ENCODE measurements at places on chromosomes 12 and 14.

GRCh38 chr12:125185740-125186470, 120.7 kb downstream of the AACS start:
- peak; percentile 4 for DNase-seq

GRCh38 chr14:19930617-19931016, at the start of gene OR4K1:
Gene OR4K1, plus strand, starts transcription at chr14:19930917. Its CDS starts 4,750 bp downstream, at chr14:19935667.
- no peak for DNase-seq

DNA sequence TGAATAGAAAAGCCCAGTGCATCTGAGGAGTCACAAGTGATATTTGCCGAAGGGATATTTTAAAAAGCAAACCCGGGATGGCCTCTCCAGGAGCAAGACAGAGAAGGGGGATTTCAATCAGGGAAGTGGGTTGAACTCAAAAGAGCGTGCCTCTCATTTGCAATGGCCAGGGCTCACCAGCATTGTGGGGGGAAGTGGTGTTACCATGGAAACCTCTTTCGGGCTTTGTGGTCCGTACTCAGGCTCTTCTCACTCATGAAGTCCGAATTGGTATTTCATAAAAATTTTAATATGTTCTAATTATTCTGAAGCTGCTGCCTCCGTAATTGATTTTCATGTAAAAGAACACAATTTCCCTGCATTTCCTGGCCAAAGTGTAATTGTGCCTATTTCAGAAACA, 79.8 kb downstream of the SLC15A4 start:
- DNase-seq: no peak

DNA sequence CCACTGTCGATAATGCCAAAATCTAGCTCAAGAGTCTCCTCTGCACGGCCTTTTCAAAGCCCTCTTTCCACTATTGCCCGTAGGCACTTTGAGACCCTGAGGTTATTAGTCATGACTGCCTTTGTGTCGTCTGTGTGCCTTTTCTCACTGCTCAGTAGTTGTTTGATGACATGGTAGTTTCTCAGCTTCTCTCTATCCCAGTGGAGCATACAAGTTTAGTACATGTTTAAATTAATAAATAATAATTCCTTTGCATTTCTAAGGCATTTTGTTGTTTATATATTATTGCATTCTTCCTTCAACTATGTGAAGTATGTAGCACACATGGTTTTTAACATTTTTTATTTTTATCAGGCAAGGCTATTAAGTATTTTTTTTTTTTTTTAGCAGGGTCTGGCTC, 458.1 kb downstream of the PCNX1 start:
- DNase-seq: no peak

- DNase-seq: no peak
These were observed 46.9 kb upstream of the FLRT2 start for GRCh38 chr14:85483037-85483436.

DNA sequence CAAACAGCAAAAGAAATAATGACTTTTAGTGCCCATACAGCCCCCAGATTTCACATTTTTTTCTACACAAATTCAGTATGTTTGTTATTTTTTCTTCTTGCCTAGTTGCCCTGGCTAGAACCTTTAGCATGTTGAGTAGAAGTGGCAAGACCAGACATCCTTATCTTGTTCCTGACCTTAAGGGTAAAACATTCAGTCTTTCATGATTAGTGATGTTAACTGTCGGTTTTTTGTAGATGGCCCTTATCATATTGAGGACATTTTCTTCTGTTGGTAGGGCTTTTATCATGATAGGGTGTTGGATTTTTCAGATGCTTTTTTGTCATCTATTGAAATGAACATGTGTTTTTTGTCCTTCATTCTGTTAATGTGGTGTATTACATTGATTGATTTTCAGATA, 17.1 kb downstream of the IRAK3 start:
- no peak for DNase-seq

GRCh38 chr12:75881920-75882319, 149.7 kb downstream of the PHLDA1 start:
- no peak for DNase-seq

DNA sequence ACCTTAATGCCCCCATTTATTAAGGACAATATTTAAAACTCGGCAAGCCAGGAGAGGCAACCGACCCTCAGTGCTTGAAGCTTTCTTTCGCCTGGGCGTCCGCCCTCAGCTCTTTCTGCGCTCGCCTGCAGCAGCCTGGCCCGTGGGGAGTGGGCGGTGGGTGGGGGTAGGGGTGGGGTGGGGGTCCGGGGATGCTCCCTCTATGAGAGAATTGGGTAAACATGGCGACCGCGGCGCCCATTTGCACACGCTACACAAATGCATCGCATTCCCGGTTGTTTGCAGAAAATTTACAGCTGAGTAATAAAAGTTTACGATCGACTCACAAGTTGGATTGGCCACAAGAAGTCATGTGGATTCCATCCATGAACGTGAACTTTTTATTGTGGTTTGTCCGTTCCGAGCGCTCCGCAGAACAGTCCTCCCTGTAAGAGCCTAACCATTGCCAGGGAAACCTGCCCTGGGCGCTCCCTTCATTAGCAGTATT, 7.7 kb downstream of the HOXC8 start:
- DNase-seq: no peak

GRCh38 chr14:36518586-36519430, 1.2 kb downstream of the NKX2-1 start:
- DNase-seq: no peak

DNA sequence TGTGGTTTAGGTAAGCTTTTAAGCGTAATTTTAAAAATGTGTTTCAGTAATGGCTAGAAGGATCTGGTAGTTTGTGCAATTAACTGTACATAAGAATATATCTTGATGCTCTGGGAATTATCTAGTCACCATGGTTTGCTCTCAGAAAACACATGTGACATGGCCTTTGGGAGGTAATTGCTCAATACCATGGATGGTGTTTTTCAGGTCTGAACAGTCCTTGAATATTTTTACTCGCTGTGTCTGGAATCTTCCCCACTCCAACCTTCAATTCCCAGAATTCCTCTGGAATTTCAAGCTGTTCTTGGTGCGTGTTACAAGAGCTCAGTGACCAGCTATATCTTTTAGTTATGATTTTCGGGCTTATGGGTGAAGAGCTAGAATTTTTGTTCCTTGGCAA, 85.3 kb downstream of the DAAM1 start:
- no peak for DNase-seq

- no peak for DNase-seq
These were observed 139.0 kb downstream of the SYNE2 start for GRCh38 chr14:63991833-63992232.

DNA sequence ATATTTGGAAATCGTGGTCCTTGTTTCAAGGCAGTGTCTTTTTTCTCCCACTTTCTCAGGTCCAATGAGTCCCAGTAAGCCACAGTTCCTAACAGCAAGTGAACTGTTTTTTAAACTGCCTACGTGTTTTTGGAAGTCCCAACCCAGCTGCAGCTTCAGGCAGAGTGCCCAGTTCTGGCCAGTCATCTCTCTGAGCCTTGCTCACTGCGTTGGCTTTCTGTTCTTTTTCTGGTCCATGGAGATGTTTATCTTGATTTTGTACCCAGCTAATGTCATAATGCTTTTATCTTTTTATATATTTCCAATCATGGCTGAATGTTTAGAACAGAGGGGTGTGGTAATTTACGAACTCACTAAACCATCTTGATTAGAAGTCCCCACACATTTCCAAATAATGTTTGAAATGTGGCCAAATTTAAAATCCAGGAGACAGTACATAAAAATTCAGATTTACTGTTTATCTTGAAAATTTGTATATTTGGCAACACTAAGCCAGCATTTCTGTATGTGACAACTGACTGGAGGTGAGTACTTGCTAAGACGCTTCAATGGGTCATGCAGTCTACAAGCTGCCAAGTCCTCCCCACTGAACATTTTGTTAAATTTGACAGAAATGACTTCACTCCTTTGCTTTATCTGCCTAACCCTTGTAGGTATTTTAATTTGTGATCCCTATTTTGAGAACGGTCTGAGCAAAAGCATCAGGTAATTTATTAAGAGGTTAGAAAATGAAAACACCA, 46.1 kb upstream of the OTOGL start:
- DNase-seq: no peak

GRCh38 chr14:73888971-73889370, 2.3 kb downstream of the ZNF410 start:
- DNase-seq: no peak

- DNase-seq: no peak
These were observed 9.8 kb downstream of the OR6J1 start for GRCh38 chr14:22634233-22634900.

DNA sequence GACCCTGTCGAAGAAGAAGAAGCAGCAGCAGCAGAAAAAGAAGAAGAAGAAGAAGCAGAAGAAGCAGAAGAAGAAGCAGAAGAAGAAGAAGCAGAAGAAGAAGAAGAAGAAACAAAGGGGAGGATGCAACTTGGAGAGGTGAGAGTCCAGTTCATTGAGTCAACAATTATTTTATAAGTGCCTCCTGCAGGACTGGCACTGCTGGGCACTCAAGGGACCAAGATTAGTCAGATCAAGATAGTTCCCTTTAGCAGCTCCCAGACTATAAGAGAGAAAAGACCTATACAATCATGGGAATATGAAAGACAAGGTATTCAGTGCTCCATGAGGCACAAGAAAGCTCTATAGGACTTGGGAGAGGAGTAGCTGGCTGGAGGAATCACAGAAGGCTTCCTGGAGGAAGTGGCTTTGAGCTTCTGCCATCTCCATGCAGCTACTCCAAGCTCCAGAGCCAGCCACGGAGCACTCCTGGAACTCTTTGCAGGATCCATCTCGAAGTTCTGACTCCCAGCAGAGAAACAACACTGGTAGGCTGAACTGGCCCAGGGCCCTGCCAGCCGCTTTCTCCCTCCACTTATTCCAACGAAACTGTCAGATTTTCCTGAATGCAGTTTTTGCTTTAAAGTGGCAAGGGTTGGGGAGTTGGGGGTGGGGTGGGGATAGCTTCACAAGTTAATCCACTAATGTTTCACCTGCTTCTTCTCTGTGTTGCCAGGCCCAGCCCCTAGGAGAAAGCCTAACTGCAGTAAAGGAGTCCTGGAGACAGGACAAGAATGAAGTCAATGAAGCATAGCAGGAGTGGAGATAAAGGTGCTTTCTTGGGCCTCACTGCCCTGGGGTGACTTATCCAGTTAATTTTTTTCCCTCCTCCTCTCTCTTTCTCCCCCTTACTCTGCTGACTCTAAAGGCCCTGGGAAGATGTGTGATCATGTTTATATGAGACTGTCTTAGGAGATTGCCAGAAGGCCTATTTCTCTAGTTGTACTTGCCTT, 140.1 kb upstream of the PARP11 start:
- no peak for DNase-seq

DNA sequence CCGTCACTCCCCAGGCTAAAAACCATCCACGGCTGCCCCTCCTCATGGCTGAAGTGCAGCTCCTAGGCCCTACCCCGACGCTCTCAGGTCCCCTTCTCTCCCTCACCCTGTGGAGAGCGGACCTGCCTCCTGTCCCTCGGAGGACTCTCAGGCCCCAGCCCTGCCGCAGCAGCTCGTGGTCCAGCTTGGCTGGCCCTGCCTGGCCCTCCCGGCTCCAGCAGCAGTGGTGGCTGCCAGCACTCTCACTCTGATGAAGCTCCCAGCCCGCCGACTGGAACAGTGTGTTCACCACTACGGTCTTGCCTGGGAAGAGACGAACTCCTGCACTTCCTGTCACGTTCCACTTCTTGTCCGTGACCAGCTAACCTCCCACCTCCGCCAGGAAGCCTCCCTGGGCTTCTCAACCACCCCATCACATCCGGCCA, 11.1 kb downstream of the BAG5 start:
- DNase-seq: no peak

GRCh38 chr14:66944872-66945271, 244.4 kb upstream of the GARIN2 start:
- no peak for DNase-seq

- DNase-seq: no peak
These were observed 274.9 kb downstream of the GPHN start for GRCh38 chr14:66782853-66783252.

DNA sequence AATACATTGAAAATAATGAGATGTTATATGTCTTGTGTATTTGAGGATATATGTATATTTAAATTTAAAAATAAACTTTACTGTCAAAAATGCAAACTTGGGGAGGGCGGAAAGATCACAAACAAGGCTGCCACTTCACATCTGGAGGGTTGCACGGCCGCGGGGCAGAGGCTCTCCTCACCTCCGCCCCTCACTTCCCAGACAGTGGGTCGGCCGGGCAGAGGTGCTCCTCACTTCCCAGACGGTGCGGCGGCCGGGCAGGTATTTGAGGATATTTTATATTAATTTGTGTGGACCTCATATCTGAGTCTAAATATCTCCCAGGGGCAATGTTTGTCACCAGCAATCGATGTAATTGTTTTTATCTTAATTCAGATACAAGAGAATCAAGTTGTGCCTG, 3.7 kb upstream of the CLEC6A start:
- DNase-seq: no peak

DNA sequence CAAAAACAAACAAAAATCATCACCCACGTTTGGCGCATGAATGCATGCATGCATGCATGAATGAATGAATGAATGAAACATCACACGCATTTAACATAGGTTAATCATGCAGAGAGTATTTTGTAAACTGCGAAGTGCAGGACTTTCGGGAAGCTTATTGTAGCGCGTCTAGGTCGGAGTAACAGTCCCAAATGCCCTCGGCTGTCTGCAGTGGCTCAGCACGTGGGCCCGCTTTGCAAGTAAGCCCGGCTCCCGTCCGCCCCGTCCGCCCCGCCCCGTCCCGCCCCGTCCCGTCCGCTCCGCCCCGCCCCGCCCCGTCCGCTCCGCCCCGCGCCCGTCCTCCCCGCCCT, 263 bp upstream of the IFT81 start:
- no peak for DNase-seq

DNA sequence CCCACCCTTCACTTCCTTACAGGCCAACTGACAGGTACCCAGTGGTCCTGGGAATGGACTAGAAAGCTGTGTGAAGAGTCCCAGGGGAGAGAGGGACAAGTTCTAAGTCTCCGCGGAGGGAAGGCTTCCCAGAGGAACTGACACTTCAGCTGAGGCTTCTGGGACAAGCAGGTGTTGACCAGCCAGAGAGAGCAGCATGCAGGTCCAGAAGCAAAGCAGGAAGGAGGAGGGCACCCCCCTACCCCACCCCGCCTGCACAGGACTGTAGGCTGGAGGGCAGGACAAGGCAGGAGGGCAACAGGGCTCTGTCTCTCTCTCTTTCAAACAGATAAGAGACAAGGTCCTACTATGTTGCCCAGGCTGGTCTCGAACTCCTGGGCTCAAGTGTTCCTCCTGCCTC, 58.2 kb upstream of the CORO1C start:
- no peak for DNase-seq

DNA sequence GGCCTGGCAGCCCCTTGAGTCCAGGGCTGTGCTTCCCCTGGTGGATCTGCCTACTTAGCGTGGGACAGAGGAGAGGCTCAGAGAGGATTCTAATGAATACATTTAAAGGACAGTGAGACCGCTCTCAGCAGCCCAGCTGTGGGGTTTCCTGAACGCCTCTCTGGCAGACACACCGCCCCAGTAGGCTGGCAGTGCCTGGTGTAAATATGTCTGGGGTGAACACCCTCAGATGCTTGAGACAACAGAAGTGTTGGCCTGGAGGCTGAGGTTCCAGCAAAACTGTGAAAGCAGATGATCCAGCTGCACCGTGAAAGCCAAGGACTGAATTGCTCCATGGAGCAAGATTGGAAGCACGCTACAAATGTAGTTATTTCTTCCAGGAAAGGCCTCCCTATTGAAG, 55.1 kb downstream of the LRRC74A start:
- DNase-seq: no peak

- no peak for DNase-seq
These were observed 9.2 kb downstream of the RAB21 start for GRCh38 chr12:71763677-71764379.

All from AML-193 (cell line).